ENCODE measurements at places on chromosomes 1 and 21.

DNA sequence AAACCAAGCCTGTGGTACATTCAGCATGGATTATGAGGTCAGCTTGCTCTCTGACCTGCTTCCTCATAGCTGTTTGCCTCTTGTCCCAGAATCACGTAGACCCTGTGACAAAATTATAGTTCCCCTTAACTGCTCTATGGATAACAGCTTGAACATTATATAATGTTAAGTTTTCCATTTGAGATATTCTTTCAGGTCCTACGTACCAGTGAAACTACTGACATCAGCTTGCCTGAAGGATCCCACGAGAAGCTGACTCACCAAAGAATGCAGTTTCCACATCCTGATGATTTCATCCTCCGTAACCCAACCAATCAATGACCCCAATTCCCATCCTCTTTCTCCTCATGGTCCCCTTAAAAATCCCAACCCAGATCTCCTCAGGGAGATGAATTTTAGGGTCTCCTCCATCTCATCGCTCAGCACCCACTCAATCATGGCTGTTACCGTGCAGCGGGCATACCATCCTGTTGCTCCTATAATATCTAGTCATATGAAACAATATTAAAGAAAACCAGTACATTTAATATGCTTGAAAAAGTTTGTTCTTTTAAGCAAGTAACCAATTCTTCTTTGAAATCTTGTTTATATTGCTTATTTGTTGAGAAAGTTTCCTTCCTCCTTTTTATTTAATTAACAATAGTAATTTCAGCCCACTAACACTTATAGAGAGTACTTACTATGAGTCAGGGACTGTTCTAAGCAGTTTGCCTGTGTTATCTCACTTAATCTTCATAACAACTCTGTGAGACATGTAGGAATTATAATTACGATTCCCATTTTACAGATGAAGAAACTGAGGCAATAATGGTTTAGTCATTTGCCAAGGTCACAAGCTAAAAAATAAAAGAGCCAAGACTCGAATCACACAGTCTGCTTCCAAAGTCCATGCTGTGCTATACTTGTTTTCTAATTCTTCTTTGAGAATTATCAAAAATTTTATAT lies 27.4 kb downstream of the CHML start:
- no peak for DNase-seq

- DNase-seq: no peak
Observed at GRCh38 chr1:186059752-186060151, 315.3 kb downstream of the TPR start.

DNA sequence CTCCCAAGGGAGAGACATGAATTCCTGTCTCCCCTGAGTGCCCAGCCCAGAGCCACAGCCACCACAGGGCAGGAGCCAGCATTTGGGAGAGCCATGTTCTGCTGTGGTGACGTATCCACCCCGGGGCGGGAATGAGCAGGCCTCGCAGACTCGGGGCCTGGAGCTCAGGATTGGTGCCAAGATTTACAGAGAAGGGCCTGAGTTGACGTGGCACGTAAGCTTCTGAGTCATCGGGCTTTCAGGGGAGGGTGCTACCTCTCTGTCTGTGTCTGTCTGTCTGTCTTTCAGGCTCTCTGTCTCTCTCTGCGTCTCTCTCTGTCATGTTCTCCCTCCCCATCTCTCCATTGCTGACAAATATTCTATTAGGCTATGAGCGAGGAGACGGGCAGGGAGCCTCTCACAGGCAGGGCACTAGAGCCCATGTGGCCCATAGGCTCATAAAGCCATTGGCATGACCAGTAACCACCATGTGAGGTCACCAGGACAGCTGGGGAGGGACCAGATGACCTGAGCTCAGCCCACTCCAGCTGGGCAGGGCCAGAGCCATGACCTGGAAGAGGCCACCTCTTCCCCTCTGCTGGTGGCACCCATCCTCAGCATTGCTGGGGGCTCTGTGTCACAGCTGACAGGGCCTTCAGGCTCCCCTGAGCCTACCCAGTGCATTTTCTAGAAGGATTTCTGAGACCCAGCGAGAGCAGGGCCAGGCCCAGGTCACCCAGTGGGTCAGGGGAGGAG lies 300.0 kb upstream of the VAMP3 start:
- peak; percentile 77 for DNase-seq

- no peak for DNase-seq
Observed at GRCh38 chr1:113088972-113089371, 16.0 kb downstream of the LRIG2 start.

GRCh38 chr1:18091660-18092446 lies 15.7 kb upstream of the IGSF21 start:
- DNase-seq: no peak

DNA sequence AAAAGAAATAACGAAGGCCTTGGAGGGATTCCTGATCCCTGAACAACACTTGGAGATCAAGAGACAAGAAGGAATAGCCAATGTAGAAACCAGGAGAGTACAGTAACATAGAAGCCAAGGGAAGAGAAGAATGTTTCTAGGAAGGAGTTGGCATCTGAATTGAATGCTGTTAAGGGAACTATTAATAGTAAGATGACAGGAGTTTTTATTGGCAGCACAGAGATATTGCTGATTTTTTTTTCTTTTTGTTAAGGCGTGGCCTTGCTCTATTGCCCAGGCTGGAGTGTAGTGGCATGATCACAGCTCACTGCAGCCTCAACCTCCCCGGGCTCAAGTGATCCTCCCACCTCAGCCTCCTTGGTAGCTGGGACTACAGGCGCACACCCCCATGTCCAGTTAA lies 9.6 kb upstream of the SFT2D2 start:
- no peak for DNase-seq

DNA sequence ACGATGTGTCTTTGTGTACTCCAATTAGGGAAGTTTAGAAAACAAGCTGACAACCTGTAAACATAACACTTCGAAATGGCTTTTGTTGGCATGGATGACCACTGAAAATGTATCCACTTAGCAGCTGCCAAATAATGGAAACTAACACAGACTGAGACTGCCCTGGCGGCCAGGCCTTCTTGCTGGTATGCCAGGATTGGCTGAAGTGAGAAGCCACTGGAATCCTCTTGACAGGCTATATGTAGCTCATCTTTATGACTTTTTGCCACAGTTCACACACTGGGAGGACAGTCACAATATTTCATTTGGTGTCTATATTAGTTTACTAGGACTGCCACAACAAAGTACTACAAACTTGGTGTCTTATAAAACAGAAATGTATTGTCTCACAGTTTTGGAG lies 12.9 kb upstream of the CTBS start:
- no peak for DNase-seq

DNA sequence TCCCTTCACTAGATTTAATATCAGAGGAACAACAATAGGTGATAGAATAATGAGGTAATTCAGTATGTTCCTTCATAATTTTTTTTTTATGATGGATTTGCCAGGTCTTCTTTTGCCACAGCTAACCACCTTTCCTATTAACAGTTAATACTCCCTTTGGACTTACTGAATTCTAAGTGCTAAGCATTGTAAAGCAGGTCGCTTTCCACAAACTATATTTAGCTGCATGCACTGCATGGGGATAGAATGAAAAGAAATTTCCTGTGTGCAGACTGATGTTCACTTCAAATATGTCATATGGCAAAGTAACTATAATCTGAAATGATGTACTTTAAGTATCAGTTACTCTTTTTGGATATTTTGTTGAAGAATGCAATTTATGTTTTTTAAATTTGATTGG lies 85.8 kb downstream of the GPR161 start:
- no peak for DNase-seq

All from ovary (tissue), 10 donors.